ENCODE measurements at places on chromosomes 3 and 15. TPM values are rescaled to one million over a fixed set of nuclear protein-coding genes. Genes with fewer than 3 reads are reported as not detected.

- H3K27ac ChIP-seq = no peak overlapping the region
- no peaks in the 10 kb centered on the region for H3K36me3 ChIP-seq
- no peak overlapping the region for H3K4me3 ChIP-seq
- no peak for DNase-seq
Measured at GRCh38 chr3:17800232-17800631, 57.8 kb upstream of the TBC1D5 start.

GRCh38 chr15:78167227-78167888 is 18.2 kb downstream of the IDH3A start:
- H3K27ac ChIP-seq = no peak overlapping the region
- H3K27me3 ChIP-seq = no peaks in the 10 kb centered on the region
- H3K4me3 ChIP-seq = no peak overlapping the region
- no peak for DNase-seq

DNA sequence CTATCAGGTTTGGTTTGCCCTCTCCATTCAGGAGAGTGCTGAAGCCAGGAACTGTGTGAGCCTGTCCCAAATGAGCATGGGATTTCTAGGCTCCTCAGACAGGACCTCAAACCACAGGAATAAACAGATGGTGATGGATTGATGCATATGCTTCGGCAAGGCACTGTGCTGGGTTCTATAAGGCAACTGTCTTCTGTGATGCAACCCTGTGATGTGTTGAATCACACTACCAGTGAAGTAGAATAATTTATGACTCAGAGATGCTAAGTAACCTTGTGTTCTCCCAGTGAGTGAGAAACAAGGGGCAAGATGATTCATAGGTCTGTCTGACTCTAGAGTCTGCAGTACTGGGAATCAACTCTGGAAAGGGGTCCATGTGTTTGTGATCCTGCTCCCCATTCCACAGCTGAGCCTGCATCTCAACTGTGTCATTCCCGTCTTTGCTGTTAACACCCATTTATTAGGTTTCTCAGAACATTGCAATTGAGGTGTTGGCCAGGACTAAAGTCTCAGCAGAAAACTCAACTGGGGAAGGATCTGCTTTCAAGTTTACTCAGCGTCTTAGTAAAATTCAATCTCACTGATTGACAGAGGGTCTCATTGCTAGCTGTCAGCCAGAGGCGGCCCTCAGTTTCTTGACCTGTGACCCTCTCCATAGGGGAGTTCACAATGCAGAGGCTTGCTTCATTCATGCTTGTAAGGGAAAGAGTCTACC is 510.1 kb upstream of the CFAP20DC start:
- no peaks in the 10 kb centered on the region for H3K36me3 ChIP-seq
- no peak for DNase-seq
- no peak overlapping the region for H3K27ac ChIP-seq
- H3K4me3 ChIP-seq = no peak overlapping the region
- no peaks in the 10 kb centered on the region for H3K4me1 ChIP-seq
- H3K27me3 ChIP-seq = no peaks in the 10 kb centered on the region

DNA sequence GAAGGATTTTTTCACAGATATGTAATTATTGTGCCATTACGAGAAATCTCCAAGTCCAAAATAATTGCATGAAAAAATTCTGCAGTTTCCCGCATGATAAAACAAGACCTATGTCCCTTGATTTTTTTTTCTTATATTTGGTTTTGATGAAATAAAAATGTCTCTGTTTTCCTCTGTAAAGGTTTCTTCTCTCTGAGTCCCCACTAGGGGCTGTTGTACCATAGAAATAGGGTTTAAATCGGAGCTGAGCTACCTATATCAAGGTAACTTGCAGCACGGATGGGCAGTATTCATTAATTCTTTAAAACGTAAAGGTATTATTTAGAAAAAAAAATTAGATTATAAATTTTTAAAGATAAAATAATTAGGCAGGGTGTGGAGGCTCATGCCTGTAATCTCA is 66.6 kb upstream of the IGF1R start:
- H3K4me1 ChIP-seq = no peaks in the 10 kb centered on the region
- no peaks in the 10 kb centered on the region for H3K27me3 ChIP-seq
- no peak overlapping the region for H3K27ac ChIP-seq
- DNase-seq = no peak
- H3K4me3 ChIP-seq = no peak overlapping the region

DNA sequence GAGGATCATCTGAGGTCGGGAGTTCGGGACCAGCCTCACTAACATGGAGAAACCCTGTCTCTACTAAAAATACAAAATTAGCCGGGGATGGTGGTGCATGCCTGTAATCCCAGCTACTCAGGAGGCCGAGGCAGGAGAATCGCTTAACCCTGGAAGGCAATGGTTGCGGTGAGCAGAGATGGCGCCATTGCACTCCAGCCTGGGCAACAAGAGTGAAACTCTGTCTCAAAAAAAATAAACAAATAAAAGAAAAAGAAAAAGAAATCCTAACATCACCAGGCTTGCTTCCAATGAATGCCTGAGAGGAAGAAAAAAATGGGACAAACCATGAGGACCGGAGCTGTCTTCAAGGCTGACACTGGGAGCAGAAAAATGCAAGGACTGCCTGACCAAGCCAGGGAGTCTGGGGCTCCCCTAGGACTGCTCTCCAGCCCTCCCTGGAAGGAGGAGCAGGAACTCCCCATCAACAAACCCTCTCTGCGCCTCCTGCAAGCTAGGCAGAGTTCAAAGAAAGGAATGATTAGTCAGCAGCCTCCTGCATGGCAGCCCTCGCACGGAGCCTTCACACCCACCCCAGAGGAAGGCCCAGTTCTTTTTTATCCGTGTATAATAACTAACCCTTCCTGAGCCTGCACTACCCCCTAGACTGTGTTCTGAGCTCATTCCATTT is 55.4 kb downstream of the NUP210 start:
- no peak overlapping the region for H3K27ac ChIP-seq
- no peak for DNase-seq
- no peaks in the 10 kb centered on the region for H3K36me3 ChIP-seq

DNA sequence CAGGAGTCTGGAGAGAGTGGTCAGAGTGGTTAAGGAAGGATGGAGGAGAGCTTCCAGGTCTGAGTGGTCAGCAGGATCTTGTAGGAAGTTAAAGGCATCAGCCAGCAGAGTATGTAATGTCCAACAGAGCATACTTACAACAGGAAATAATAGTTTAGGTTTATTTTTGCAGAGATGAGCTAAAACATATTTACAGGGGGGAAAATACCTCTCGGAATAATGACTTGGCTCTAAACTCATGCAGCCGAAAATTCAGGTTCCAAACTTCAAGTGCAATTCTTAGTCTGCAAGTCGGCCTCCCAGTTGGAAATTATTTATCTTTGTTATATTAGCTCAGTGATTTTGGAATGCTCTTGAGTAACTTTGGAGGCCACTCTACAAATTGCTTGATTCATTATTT is 385.0 kb upstream of the C2CD4B start:
- no peak overlapping the region for H3K27ac ChIP-seq
- no peaks in the 10 kb centered on the region for H3K27me3 ChIP-seq
- no peak for DNase-seq
- H3K4me1 ChIP-seq = peaks cover 20% of the 10 kb centered on the region
- no peak overlapping the region for H3K4me3 ChIP-seq
- no peaks in the 10 kb centered on the region for H3K36me3 ChIP-seq

DNA sequence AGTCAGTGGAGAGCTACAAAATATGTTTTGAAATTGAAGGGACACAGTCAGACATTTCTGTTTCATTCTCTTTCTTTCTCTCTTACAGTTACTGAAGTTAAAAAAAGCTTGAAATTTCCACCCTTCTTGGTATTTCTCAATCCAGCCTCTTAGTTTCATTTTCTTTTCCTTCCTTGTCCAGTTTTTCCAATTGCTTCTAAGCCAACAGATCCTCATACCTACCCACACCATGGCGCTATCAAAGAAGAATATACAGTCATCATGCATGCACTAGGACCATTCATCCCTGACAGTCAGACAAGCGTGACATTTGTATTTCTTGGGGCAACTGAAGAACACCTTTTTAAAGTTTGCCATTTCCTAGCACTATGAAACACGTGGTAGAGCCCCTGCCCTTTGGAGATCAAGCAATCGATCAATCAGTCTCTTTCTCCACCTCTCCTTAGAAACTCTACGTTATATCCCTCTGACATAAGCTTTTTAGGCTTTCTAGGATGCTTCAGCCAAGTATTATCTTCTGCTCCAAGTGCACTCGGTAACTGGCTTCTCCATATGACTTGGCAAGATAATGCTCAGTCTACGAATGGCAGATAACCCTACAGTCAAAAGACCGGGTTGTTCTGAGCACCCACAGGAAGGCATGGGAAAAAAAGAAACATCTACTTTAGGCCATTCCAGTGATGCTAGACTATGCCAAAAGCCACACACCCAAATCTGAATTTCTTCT is 65.4 kb downstream of the FBN1 start:
- H3K27me3 ChIP-seq = no peaks in the 10 kb centered on the region
- no peak overlapping the region for H3K4me3 ChIP-seq
- no peak for DNase-seq
- no peak overlapping the region for H3K27ac ChIP-seq
- no peaks in the 10 kb centered on the region for H3K4me1 ChIP-seq

- H3K27me3 ChIP-seq = no peaks in the 10 kb centered on the region
- H3K27ac ChIP-seq = peak overlapping the region; percentile 97
- H3K4me3 ChIP-seq = peak overlapping the region; percentile 86
- no peaks in the 10 kb centered on the region for H3K36me3 ChIP-seq
- DNase-seq = no peak
Measured at GRCh38 chr3:174438501-174439145, 420.5 kb upstream of the NAALADL2 start.

DNA sequence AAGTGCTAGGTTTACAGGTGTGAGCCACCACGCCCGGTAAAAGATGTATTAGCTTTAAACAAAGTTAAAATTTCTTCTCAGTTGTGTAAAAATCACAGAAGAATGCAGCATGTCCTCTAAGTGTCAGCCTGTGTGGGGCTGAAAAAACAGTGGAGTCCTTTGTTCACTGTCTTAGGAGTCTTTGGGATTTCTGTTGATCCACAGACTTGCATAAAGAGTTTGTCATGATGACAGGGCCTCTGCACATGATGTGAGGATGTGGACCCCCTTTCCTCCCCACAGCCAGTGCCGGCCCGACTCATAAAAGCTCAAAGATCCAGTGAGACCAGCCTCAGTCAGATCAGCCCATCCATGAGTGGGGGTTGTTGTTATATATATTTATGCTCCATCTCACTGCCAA is 49.0 kb upstream of the GOLGA8J start:
- H3K4me1 ChIP-seq = peaks cover 4% of the 10 kb centered on the region
- H3K36me3 ChIP-seq = no peaks in the 10 kb centered on the region
- no peak overlapping the region for H3K4me3 ChIP-seq
- no peaks in the 10 kb centered on the region for H3K27me3 ChIP-seq

GRCh38 chr15:63931556-63931955 is 97.8 kb upstream of the HERC1 start:
- no peak overlapping the region for H3K4me3 ChIP-seq
- H3K36me3 ChIP-seq = no peaks in the 10 kb centered on the region
- DNase-seq = no peak
- no peaks in the 10 kb centered on the region for H3K27me3 ChIP-seq

DNA sequence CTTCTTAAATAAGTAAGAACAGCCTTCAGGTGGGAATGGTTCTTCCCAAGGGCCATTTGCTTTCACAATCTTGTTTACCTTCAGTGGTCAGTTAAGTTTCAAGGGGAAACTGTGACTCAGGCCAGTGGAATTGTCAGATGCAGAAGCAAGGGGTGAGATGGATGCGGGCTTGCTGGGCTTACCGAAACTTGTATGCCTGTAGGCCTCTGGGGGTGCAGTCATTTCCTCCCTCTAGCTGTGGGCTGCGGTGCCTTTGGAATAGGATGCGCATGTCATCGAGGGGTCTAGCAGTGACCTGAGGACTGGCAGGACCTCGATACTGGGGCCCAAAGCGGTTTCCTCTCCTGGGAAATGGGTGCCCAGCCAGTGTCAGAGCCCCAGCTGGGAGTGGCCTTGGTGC is 121.6 kb downstream of the EEFSEC start:
- H3K36me3 ChIP-seq = no peaks in the 10 kb centered on the region
- DNase-seq = no peak
- H3K27ac ChIP-seq = no peak overlapping the region
- H3K4me3 ChIP-seq = no peak overlapping the region

DNA sequence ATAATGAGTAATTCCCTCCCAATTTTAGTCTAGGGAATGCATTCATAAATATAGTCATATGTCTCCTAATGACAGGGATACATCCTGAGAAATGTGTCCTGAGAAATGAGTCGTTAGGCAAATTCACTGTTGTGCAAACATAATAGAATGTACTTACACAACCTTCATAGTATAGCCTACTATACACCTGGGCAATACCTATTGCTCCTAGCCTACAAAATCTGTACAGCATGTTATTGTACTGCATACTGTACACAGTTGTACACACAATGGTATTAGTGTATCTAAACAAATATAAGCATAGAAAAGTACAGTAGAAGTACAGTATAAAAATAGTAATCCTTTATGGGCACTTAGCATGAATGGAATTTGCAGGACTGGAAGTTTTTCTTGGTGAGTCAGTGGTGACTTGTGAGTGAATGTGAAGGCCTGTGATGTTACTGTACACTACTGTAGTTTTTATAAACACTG is 6.6 kb downstream of the DTWD1 start:
- DNase-seq = no peak
- no peaks in the 10 kb centered on the region for H3K27me3 ChIP-seq
- no peak overlapping the region for H3K4me3 ChIP-seq
- no peak overlapping the region for H3K27ac ChIP-seq
- no peaks in the 10 kb centered on the region for H3K4me1 ChIP-seq

The CPA3 gene
- 4.6 TPM for polyA plus RNA-seq

The ASB14 gene
- polyA plus RNA-seq = not detected

The CLN6 gene
- 23.3 TPM for polyA plus RNA-seq

The NISCH gene
- polyA plus RNA-seq = 166 TPM

The UROC1 gene
- 0.34 TPM for polyA plus RNA-seq

Data from testis (tissue), 5 donors.